Activated naive CD4-positive, alpha-beta T cell (primary cell): ENCODE measurements at places on chromosomes 2 and 18.

GRCh38 chr18:76398295-76398694 is 96.7 kb downstream of the ZNF516 start:
- DNase-seq, result no peak

DNA sequence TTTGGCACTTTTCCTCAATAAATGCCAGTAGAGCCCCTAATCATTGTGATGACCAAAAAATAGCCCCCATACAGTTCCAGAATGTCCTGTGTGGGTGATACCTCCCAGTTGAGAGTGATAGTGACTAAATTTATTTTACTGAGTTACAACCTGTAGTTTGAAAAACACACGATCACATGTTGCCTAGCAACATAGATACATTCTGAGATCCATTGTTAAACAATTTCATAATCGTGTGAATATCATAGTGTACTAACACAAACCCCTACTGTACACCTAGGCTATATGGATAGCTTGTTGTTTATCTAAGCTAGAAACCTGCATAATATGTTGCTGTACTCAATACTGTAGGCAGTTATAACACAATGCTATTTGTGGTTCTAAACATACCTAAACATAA is 30.6 kb downstream of the KCMF1 start:
- no peak for DNase-seq

DNA sequence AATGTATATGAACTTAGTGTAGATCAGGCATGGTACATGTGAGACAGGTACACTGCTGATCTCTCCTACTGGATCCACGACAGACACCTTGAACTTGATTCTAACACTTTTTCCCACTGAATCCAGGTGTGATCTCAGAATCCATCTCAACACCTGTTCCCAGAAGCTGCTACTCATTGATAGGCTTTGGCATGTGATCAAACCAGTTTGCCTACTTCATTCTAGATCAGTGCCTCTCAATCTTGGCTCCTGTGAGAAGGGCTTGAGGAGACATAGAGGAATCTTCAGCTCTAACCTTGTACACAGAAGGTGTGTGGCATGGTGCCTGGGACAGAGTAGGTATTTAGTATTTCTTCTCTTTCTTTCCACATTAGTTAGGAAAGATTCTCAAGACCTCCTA is 212.3 kb upstream of the ATP5MC3 start:
- DNase-seq, result no peak

DNA sequence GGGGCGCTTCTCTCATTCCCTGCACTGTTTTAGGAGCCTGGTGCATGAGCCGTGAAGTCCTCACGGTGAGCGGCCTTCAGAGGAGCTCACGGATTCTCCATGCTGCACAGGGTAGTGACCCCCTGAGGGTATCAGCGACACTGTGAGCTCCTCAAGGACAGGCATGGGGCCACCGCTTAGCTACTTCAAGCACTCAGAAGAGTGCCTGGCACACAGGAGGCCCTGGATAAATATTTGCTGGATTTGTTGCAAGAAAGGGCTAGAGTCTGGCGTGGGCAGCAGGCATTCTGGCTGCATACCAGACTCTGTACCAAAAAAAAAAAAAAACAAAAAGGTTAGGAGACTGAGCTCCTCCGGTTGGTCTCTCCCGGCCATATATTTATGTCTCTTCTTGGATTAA is 5.7 kb upstream of the MBP start:
- DNase-seq, result no peak

DNA sequence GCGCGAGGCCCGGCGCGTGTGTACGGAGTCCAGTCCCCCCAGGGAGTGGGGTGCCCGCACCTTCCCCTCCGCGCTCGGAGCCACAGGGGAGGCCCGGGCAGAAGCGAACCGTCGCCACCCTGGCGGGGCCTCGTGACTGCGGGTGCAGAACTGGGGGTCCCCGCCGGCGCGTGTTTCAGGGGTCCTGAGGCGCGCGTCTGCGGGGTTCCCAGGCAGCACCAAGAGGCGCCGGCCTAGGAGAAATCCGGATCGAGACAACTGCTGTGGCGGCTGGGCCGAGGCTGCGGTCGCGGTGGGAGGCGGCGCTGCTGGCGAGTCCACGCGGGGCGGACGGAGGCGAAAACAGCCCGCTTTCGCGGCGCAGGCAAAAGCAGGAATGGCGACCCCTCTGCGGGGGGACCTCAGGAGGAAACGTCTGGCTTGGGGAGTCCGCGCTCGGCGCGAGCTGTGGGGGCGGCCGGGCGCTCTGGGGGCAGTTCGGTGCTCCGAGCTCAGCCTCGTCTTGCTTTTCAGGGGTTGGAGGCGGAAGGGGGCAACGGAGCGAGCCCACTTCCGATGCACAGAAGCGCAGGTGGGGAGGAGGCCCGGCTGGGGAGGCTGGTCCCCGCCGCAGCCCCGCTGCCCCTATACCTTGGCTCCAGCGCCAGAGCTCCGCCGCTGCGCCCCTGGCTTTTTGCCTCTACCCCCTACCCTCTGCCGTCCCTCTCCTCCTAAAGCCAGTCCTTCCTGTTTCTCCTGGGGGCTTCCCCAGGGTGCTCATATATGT is 81.5 kb upstream of the LDLRAD4 start:
- DNase-seq, result peak; percentile 17

GRCh38 chr2:15432642-15433256 is 128.4 kb downstream of the NBAS start:
- DNase-seq, result no peak

GRCh38 chr2:4792126-4792525 is 900.1 kb upstream of the SOX11 start:
- DNase-seq, result no peak

DNA sequence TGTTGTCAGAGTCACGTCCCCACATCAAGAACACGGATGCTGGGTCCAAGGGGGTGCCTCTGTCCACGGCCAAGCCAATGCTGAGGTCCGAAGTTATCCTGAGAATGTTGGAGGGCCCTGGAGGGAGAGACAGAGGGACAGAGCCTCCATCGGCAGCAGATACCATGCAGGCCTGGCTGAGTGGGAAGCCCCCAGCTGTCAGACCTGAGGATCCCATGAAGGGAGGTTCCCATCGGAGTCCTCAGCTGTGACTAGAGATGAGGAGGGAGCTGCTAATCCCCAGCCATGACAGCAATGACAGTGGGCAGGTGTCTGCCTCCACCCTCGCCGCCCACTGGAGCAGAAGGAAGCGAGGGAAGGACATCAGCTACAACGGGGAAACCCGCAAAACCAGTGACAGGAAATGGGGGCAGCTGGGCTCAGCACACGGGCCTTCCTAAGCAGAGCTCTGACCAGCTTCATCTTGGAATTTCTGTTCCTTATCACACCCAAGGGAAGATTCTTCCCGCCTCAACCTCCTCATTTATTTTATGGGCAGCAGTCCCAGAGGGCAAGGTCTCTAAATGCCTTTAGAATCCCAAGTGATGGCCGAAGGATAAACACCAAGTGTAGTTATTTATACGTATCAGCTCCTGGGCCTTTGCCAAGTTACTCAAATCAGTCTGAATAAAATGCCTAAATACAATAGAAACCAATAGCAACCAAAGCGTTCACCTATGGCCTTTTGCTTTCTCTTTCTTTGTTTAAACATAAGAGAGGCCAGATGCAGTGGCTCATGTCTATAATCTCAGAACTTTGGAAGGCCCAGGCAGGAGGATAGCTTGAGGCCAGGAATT is 32.2 kb downstream of the FAM178B start:
- no peak for DNase-seq

- no peak for DNase-seq
Observed at GRCh38 chr2:73716543-73717250, 20.4 kb downstream of the TPRKB start.

GRCh38 chr2:15284614-15285013 is 276.5 kb downstream of the NBAS start:
- DNase-seq, result no peak

DNA sequence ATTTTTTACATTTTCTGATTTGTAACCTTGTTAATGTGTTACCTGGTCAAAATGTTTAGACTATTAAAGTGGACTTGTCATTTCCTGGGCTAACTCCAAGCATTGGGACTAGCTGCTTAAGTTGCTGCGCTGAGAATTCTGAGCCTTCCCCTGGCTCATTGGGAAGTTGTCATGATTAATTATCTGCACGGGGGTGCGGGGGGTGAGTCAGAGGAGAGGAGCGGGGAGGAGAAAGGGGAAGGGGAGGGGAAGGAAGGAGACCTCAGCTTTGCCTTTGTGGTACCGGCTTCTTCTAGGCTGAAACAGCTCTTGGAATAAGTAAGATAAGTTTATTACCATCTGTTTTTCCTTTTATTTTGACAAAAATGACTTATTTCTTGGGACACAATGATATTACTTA is 52.9 kb upstream of the APCDD1 start:
- no peak for DNase-seq

DNA sequence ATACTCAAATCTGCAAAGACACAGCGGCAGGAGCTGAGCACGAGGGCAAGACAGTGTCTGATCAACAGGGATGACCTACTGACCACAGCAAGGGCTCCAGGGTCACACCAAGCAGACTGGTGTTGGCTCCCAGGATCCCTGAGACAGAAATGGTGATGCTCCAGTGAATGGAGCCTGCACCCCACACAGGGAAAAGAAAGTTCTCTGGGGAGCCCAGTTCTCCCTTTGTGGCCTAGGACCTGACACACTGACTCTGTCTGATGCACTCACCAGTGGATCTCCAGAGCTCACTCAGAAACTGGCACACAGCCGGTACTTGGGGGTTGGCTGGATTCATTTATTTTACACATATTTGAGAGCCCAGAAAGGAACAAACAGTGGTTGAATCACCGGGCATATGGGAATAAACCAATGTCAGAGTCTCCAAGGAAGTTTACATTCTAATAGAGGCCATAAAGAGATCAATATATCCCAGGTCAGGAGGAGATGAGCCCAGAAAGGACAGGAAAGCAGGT is 215.6 kb upstream of the ARL4C start:
- no peak for DNase-seq

GRCh38 chr2:237170020-237170419 is 84.3 kb downstream of the COPS8 start:
- DNase-seq, result no peak

DNA sequence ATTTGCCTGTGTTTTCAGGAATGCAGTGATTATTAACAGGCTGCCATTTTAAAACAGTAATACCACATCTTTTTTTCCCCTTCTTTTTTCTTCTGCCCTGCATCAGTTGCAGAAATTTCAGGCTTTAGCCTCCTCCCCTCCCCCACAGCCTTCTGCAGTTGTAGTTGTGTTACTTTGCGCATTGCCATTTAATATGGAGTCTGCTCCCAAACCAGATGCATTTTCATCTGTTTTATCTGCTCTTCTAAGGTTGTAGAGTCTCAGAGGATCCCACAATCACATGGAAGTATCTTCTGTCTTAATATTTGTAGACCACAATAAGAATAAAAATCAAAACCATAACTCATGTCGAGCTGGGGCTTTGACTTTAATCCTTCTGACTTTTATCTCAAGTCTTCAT is 3.8 kb downstream of the ASXL3 start:
- no peak for DNase-seq

DNA sequence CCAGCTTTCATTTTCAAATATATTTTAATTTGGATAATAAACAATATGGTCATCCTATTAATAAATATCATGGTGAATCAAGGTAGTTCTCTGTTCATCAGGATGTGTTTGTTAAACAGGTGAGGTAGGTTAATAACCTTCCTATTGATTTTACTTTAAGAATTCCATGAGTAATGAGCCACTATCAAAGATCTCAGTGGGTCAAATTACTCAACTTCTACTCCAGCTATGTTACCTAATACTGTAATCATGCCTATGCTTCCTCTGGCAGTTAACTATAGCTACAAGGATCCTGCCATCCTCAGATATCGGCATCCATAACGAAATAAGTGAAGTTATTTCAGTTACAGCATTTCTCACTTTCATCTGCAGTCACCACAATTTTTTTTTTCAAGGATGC is 289.6 kb upstream of the SLC8A1 start:
- no peak for DNase-seq

DNA sequence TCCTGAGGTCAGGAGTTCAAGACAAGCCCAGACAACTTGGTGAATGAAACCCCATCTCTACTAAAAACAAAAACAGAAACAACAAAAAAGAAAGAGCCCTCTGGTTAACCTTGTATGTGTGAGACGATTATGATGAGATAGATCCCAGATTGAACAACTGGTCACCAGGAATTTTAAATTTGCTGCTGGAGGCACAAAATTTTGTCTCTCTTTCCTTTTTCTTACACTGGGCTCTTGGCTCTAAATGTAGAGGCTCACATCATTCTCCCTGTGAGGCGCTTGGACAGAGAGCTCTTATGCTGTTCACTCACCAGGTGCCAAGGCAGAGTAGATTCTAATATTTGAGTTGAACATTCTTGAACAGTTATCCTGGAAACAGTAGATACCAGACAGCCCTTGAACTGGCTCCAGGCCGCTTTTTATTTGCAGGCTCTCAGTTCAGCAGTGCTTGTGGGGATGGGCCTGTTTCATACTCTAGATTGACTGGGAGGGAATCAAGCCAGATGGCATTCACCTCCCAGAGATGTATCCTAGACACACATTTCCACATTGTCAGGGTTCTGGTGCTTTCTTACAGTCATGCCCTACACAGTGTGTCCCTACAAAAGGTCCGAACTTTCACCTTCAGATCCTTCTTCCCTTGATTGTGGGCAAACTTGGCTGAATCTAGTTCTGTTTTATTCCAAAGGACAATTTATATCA is 1159.6 kb downstream of the RPIA start:
- no peak for DNase-seq

DNA sequence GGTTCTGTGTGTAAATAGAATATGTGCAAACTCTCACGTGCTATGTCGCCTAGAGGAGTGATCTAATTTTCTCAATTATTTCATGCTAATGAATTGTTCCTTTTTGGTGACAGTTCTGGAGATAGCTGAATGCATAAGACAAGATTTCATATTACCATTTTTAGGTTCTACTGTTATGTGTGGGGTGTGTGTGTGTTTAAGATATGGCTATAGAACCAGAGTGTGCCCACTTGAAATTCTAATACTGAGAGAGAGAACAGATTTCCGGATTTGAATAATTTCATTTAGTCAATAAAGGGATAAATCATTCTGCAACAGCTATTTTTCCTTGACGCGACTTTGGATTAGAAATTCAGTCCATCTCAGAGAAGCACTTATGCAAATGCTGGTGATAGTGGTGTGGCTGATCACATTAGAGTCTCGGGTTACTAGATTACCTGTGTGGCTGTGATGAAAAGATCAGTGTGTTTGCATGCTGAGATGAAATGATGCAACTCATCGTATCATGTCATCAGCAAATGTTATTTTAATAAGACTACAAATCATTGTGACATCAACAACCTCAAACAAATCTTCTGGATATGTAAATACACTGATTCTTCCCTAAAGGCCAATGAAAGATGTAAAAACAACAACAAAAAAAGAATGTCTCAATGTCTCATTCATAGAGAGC is 415.9 kb downstream of the EPHA4 start:
- DNase-seq, result no peak

GRCh38 chr2:8576525-8577167 is 105.2 kb upstream of the ID2 start:
- no peak for DNase-seq
